Uterine smooth muscle cell (primary cell): ENCODE measurements at places on chromosomes 5 and 9. TPM values are rescaled to one million over a fixed set of nuclear protein-coding genes. Genes with fewer than 3 reads are reported as not detected.

Gene SLC6A18
- not detected in 2 replicates for total RNA-seq

Gene LCN2
- not detected in 2 replicates for total RNA-seq

Gene SPATA31D4
- under 0.01 TPM in 1 of 2 replicates, not detected in the other for total RNA-seq

Gene IL5
- not detected in 2 replicates for total RNA-seq

Gene SLC6A19
- total RNA-seq = not detected in 2 replicates

Gene MORN5
- 0.33 TPM in 1 of 2 replicates, not detected in the other for total RNA-seq

Gene TTC16
- 0.11 TPM in 1 of 2 replicates, not detected in the other for total RNA-seq

Gene PDE8B
- 0.22 and 0.25 TPM in 2 replicates for total RNA-seq

Gene OTP
- total RNA-seq = under 0.01 TPM in 1 of 2 replicates, not detected in the other

Gene FAXDC2
- 3.3 and 4.5 TPM in 2 replicates for total RNA-seq

Gene GFPT2
- 24.2 and 27.7 TPM in 2 replicates for total RNA-seq

Gene MZB1
- total RNA-seq = not detected in 2 replicates
